Stimulated activated CD4-positive, alpha-beta T cell treated with anti-CD3 and anti-CD28 coated beads, Interleukin-1b, Interleukin-23, amount 100 ng/mL, for 4 hours (primary cell): ENCODE measurements at places on chromosomes 3 and 15.

GRCh38 chr3:172675441-172676193 is 35.2 kb downstream of the NCEH1 start:
- no peak for DNase-seq

GRCh38 chr3:120481081-120481480 is 30.3 kb upstream of the FSTL1 start:
- DNase-seq, result no peak

- no peak for DNase-seq
These were observed 71.8 kb upstream of the GCNT3 start for GRCh38 chr15:59539799-59540198.

DNA sequence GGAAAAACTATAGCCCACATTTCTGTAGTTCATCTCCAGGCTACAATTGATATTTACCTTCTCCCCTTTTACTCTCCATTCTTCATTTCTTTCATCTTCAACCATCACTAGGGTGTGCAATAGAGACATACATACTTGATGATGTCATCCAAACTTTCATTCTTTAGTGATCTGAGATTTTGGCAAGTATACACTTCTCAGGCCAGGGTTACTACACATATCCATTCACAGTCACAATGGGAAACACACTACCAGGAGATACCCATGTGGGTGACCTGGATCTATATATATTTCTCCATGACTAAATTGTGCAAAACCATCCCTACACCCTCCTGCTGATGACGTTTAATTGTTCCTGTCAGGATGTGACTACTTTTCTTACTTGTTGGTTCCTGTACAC is 769.5 kb upstream of the DPPA4 start:
- DNase-seq, result no peak

- DNase-seq, result no peak
These were observed 364.7 kb downstream of the EPHB1 start for GRCh38 chr3:135159681-135160247.
